ENCODE measurements at places on chromosomes 13 and 19.

- DNase-seq = no peak
These were observed 5.5 kb downstream of the NR2F6 start for GRCh38 chr19:17240062-17240752.

DNA sequence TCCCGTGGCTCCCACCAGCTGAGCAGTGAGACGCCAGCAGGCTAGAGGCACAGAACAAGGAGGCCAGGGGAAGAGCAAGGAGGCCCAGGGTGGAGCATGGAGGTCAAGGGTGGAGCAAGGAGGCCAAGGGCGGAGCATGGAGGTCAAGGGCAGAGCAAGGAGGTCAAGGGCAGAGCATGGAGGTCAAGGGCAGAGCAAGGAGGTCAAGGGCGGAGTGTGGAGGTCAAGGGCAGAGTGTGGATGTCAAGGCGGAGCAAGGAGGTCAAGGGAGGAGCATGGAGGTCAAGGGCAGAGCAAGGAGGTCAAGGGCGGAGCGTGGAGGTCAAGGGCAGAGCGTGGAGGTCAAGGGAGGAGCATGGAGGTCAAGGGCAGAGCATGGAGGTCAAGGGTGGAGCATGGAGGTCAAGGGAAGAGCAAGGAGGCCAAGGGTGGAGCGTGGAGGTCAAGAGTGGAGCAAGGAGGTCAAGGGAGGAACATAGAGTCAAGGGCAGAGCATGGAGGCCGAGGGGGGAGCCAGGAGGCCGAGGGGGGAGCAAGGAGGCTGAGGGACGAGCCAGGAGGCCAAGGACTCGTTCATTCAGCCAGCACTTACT is 27.7 kb downstream of the DPF1 start:
- DNase-seq = no peak

GRCh38 chr13:80437231-80437630 is 96.3 kb upstream of the SPRY2 start:
- DNase-seq = no peak

GRCh38 chr19:13018035-13018914 is 23.0 kb downstream of the NFIX start:
- no peak for DNase-seq

DNA sequence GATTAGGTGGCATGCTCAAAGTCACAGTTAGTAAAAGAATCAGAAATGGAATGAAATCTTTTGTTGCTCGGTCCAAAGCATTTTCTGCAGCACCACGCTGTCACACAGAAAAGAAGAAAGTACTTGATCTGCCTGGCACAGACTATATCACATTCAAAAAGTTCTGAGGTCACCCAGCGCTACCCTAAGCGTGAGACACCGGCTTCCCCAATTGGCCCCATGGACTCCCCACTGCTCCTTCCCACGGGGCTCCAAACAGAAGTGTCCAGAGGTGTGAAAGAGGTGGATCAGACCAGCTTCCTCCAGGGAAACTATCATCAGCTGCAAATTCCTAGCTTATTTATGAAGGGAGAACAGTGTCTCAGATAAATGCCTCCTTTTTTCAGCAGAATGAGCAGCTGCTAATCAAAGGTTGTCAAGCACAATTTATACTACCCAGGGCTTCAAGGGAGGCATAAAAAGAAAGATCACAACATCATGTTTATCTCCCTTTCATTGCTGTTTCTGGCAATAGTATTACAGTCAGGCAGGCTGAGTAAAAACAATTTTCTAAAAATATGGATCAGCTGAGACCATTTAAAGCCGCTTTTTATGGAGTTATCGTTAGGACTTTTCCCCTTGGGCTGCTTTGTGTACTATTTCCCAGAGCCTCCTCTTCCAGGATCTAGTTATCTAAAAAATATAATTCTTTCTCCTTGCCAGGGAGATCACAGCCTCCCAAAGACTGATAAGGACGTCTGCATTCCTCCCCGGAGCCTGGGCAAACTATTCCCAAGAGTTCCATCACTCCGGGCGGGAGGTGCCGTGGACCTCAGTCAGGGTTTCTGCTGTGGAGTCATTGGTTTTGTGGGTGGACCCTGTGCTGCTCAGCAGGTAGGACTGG is 208.0 kb downstream of the LHFPL6 start:
- DNase-seq = no peak

- no peak for DNase-seq
These were observed 46.9 kb downstream of the KLF2 start for GRCh38 chr19:16371540-16371986.

DNA sequence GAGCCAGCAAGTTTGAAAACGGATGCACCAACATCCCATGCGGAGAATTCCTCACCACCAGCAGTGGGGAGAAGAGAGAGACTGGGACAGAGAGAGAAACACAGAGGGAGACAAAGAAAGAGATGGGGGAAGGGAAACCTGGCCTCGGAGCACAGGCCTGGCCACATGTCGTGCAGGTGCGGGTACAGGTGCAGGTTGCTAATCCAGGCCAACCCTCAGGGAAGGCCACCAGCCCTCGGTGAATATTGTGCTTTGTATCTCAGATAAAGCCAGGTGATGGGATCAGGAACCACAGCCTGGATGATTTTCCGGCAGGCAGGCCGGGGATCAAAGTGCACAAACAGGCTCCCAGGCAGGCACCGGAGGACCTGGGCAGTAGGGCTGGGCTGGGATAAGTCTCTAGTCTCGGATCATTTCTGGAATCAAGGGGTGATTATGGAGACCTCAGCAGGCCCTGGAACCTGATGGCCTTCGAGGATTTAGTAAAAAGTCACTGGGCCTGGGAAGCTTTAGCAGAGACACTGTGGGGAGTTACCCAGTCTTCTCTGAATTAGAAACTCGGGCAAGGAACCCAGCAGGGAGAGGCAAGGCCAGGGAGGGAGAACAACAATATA is 3.7 kb downstream of the GAS6 start:
- DNase-seq = no peak

GRCh38 chr13:39023761-39024160 is 14.1 kb downstream of the PROSER1 start:
- no peak for DNase-seq

- DNase-seq = no peak
These were observed 3.1 kb downstream of the TSC22D1 start for GRCh38 chr13:44573071-44573470.

DNA sequence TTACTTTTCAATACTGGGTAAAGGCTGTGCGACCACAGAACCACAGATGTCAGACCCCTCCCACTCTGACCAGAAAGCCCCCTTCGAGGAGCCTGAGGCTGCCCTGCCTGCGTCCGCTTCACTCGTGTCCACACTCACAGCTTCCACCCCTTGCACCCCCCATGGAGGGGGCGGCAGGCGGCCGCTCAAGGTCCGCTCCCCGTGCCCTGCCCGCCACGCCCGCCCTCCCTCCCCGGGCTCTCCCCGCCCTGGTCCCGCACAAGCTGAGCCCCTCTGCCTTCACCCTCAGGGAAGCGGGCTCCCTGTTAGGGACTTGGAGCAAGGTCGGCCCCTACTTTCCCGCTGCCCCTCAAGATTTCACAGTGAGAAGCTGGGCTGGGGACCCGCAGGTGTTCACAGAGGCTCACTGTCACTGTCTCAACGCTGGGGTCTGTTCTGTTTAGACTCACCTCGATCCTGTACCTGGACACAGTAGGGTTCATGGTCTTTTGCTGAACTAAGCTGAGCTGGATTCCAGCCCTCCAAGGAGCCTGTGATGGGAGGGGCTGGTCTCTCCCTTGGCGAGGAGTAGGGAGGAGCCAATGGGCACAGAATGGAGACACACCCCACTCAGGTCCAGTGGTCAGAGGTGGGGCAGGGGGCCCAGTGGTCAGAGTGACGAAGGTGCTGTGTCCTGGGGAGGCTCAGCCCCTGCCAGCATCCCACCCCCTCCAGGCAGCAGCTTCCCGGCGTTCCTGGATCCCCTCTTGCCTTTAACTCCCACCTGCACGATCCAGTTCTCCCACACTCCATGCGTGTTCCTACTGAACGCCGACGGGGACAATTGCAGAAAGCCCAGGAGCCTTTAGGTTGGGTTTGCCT is 69.5 kb downstream of the SPACA7 start:
- DNase-seq = no peak

- DNase-seq = no peak
These were observed 47.8 kb upstream of the C1QTNF9 start for GRCh38 chr13:24261566-24261965.

GRCh38 chr13:92436924-92437323 is 789.7 kb upstream of the GPC6 start:
- DNase-seq = no peak

DNA sequence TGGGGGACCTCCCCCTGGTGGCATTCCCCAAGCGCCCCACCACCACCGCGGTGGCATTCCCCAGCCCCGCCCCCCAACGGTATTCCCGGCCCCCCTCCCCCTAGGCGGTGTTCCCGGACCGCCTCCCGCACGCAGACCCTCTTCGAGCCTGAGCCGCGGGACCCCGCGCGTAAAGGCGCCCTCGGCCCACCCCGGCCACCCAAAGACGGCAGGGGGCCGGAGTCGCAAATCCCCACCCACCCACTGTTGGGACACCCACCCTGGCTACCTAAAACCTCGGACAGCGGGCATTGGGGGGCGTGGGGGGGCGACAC is 22.4 kb downstream of the OLFM2 start:
- DNase-seq = no peak

DNA sequence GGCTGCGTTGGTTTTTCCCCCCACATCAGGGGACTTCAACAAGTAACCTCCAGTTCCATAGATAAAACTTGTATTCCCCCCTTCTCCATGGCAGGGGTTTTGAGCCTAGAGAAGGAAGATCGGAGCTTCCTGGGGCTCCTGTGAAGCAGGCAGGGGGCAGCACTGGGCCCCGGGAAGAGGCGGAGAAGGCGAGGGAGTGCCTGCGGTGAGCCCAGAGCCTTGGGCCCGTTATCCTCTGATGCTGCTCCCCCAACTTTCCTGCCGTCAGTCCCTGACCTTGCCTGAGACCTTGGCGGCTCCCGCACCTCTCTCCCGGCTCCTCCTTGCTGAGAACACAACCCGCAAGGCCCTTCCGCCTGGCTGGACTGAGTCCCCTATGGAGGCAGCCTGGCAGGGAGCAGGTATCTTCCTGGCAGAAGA is 2.5 kb downstream of the LIPE start:
- no peak for DNase-seq

- no peak for DNase-seq
These were observed 84.0 kb downstream of the GPC5 start for GRCh38 chr13:91482427-91482826.

GRCh38 chr13:80668452-80668851 is 327.5 kb upstream of the SPRY2 start:
- no peak for DNase-seq

GRCh38 chr13:75308222-75308621 is 173.7 kb downstream of the TBC1D4 start:
- no peak for DNase-seq

- DNase-seq = no peak
These were observed 183.7 kb downstream of the COL4A1 start for GRCh38 chr13:110123041-110123809.

DNA sequence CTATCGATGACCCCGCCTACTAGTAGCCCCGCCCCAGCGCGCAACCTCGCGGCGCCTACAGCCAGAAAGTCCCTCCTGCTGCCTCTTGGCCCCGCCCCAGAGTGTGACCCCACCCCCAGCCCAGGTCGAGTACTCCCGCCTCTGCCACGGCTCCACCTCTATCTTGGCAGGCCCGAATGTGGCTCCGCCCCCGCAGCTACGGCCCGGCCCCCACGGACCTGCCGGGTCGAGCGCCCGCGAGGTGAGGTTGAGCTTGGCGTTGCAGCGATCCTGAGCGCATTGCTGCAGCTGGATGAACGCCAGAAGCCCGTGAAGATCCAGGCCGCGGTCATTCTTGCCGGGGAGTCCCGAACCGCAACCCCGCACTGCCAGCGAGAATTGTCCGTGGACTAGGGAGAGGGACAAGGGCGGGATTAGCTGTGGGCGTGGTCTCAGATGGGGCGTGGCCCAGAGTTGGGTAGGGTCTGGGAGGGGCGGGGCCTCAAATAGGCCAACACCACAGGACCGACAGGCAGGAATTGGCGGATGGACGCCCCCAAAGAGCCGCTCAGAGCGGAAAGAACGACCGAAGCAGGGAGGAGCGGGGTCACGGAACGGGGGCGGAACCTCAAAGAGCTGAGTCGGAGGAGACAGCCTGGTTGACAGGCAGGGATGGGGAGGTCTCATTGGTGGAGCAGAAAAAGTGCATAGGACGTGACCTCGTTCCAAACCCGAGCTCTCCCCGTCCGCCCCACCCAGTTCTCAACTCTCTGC is 1.9 kb downstream of the LYPD3 start:
- DNase-seq = peak; percentile 89

DNA sequence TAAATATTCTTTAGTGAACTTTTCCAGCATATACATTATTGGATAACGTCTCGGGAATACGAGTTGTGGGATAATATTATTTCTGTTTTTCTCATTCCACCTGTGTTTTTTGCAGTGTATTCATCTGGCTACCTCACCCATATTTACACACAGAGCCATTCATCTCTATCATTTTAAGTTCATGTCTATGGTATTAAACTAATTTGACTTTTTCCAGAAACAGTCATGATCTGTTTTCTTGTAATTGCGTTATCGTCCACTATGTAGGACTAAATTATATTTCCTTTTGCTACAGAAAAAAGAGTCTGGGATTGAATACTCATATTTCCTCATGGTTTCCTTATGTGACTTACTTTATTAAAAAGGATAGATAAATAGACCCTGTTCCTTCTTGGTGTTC is 2.7 kb downstream of the ATP11A start:
- DNase-seq = no peak

- no peak for DNase-seq
These were observed 369.6 kb downstream of the DCT start for GRCh38 chr13:94109715-94110374.

GRCh38 chr13:37656247-37656940 is 57.8 kb upstream of the POSTN start:
- peak; percentile 77 for DNase-seq

DNA sequence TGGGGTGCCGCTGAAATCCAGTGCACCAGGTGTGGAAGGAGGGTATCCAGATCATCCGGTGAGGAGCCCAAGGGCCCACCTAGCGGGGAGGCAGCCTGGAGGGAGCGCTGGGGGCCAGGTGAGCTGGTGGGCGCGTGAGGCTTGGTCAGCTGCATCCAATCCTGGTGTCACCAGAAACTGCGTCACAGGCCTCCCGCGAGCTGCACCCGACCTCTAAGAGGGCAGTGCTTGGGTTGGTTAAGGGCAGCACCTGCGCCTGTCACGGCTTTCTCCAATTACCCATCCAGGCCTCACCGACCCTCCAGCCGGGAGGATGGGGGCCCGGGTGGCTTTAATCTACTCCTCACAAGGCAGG is 284 bp downstream of the RNF17 start:
- no peak for DNase-seq

DNA sequence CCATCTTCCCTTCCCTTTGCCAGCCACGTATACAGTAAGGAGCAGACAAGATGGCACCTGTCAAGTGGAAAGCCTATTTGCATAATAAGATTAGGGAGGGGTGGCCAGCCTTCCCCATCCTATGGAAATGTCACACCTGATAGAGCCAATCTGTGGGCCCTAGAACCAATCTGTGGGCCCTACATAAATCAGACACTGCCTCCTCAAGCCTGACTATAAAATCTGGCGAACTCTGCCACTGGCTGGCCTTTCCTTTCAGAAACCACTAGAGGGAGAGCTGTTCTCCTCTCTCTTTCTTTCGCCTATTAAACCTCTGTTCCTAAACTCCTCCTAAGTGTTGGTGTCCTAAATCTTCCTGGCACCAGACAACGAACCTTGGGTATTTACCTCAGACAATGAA is 231.5 kb upstream of the KLHL1 start:
- DNase-seq = no peak

- no peak for DNase-seq
These were observed 7.2 kb upstream of the SERTM1 start for GRCh38 chr13:36666477-36667229.

- DNase-seq = peak; percentile 71
These were observed 61.6 kb downstream of the LRCH1 start for GRCh38 chr13:46614582-46614981.

GRCh38 chr19:16795731-16796130 is 33.5 kb upstream of the SIN3B start:
- no peak for DNase-seq
